ENCODE measurements at places on chromosomes 2 and 18. TPM values are rescaled to one million over a fixed set of nuclear protein-coding genes. Genes with fewer than 3 reads are reported as not detected.

GRCh38 chr2:215442401-215442787 is 6.5 kb upstream of the FN1 start:
- no peak for DNase-seq
- H3K4me1 ChIP-seq = no peaks in the 10 kb centered on the region
- H3K27ac ChIP-seq = no peak overlapping the region
- no peaks in the 10 kb centered on the region for H3K36me3 ChIP-seq
- H3K27me3 ChIP-seq = no peaks in the 10 kb centered on the region

- no peak overlapping the region for H3K4me3 ChIP-seq
- H3K27me3 ChIP-seq = no peaks in the 10 kb centered on the region
- no peaks in the 10 kb centered on the region for H3K36me3 ChIP-seq
- no peak for DNase-seq
- H3K27ac ChIP-seq = no peak overlapping the region
Measured at GRCh38 chr2:84894131-84894586, 11.3 kb upstream of the TMSB10 start.

DNA sequence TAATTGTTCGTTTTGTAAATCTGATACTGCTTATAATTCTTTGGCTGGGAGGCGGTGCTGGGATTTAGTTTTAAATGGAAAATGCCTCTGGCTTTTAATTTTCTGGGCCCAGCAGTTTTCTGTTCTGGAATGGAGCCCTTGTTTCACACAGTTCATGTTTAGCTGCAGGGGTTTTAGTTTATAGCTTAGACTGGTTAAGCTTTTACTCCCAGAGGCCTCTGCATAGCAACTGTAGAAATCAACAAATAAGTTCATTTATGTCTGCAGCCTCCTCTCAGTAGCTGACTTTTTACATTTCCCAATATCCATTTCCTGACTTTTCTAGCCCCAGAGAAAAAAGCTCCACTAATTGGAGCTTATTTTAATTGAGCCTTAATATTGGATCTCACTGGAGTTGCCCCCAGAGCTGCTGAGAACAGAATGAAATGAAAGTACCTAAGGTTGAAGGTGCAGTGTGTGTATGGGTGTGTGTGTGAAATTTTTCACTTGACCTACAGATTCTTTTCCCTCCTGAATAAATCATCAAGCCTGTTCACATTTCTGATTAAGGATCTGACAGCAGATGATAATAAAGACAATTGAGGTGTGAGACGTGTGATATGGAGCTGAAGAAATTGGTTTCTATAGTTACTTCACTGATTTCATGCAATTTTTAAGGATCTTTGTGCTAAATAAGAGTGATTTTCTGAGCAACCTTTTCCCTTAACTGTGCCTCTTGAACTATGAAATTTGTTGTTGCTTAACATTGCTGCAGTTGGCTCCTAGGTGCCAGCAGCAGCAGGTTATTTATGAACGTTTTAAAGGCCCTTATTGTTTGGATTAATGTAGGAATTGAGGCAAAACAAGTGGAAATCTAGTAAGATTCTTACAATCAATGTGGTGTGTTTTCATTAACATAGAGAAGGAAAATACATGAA is 109.6 kb downstream of the TAF4B start:
- no peak overlapping the region for H3K4me3 ChIP-seq
- no peak overlapping the region for H3K27ac ChIP-seq
- no peaks in the 10 kb centered on the region for H3K36me3 ChIP-seq
- H3K27me3 ChIP-seq = no peaks in the 10 kb centered on the region

GRCh38 chr2:105112345-105112744 is 74.5 kb downstream of the MRPS9 start:
- no peak overlapping the region for H3K4me3 ChIP-seq
- DNase-seq = no peak

GRCh38 chr18:13051159-13051558 is 60.0 kb downstream of the CEP192 start:
- H3K27ac ChIP-seq = no peak overlapping the region
- DNase-seq = no peak
- H3K36me3 ChIP-seq = peaks cover 62% of the 10 kb centered on the region
- no peak overlapping the region for H3K4me3 ChIP-seq

DNA sequence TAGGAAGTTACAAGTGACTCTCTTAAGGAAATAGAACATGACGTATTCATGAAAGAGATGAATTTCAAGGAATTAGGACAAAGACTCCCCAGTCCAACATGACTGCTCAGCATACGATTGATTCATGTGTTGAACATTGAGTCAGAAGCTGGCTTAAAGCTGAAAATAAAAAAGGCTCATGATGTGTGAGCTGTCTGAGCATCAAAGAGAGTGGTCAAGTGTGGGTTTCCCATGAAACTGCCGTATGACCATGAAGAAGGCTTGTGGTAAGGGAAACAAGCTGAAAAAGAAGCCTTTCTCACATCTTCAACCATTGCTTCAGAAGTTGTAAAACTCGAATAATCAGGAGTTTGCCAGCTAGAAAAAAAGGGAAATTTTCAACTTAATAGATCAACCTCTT is 201.9 kb upstream of the APCDD1 start:
- H3K27me3 ChIP-seq = no peaks in the 10 kb centered on the region
- H3K27ac ChIP-seq = no peak overlapping the region
- H3K4me1 ChIP-seq = peaks cover 2% of the 10 kb centered on the region
- H3K4me3 ChIP-seq = no peak overlapping the region
- DNase-seq = no peak

DNA sequence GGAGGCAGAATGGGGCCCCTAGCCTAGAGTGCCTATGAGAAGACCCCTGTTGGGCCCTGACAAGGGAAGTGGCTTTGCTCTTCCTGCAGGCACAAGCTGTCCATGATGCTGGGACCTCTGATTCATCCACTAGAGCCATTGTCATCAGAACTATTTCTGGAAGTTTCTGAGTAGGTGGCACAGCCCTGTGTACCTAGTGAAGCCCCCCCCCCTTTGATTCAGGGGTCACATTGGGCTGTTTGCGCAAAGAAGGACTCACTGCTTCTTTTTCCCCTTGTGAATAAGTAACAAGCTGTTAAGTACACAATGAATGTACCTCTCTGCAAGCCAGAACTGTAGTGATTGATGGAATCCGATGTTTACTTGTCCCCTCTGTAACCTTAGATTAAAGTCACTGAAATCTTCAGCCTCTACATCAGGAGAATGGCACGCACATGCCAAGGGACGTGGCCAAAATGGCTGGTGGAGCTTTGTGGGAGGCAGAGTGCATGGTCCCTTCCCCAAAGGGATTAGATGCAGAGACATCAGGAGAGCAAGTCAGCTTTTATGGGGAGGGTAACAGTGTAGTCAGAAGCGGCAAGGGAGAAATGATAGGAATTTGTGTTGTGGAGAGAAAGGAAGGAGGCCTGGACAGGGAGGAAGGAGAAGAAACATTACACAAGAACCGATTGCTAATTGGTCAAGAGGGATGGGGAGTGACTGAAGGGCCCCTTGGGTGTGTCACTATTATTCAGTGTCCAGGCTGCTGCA is 267.6 kb upstream of the RAB12 start:
- no peak for DNase-seq
- H3K27me3 ChIP-seq = no peaks in the 10 kb centered on the region
- no peak overlapping the region for H3K4me3 ChIP-seq
- H3K36me3 ChIP-seq = no peaks in the 10 kb centered on the region
- H3K27ac ChIP-seq = peak overlapping the region; percentile 51
- H3K4me1 ChIP-seq = peaks cover 6% of the 10 kb centered on the region

DNA sequence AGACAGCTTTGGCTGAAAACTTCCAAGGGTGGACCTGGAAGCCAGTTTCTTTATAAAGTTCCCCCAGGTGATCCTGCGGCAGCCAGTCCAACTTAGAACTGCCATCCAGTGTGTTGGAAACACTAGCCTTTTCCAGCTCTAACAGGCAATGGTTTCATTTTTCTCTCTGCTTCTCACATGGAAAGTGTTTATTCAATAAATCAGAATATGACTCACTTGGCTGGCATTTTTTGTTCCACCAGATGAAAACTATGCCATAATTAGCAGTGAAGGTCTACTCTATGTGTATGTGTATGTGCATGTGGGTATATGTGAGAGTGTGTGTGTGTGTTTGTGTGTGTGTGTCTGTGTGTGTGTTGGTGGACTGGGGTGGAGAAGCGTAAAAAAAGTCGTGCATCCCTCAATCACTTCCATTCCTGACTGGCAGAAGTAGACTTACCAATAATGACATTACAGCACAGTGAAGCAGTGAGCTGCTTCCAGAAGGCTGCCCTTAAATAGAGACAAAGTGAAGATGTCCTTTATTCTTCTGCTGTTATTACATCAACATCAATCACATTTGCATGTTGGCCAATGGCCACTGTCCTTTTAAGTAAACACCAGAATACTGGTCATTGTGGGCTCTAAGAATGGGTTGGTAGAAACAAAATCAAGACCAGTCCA is 90.9 kb upstream of the SETBP1 start:
- no peak overlapping the region for H3K27ac ChIP-seq
- H3K4me3 ChIP-seq = no peak overlapping the region
- no peaks in the 10 kb centered on the region for H3K27me3 ChIP-seq

- no peak overlapping the region for H3K27ac ChIP-seq
- no peak for DNase-seq
- peaks cover 6% of the 10 kb centered on the region for H3K27me3 ChIP-seq
- no peaks in the 10 kb centered on the region for H3K36me3 ChIP-seq
- no peak overlapping the region for H3K4me3 ChIP-seq
- H3K4me1 ChIP-seq = no peaks in the 10 kb centered on the region
Measured at GRCh38 chr2:168941297-168941696, 40.2 kb downstream of the G6PC2 start.

DNA sequence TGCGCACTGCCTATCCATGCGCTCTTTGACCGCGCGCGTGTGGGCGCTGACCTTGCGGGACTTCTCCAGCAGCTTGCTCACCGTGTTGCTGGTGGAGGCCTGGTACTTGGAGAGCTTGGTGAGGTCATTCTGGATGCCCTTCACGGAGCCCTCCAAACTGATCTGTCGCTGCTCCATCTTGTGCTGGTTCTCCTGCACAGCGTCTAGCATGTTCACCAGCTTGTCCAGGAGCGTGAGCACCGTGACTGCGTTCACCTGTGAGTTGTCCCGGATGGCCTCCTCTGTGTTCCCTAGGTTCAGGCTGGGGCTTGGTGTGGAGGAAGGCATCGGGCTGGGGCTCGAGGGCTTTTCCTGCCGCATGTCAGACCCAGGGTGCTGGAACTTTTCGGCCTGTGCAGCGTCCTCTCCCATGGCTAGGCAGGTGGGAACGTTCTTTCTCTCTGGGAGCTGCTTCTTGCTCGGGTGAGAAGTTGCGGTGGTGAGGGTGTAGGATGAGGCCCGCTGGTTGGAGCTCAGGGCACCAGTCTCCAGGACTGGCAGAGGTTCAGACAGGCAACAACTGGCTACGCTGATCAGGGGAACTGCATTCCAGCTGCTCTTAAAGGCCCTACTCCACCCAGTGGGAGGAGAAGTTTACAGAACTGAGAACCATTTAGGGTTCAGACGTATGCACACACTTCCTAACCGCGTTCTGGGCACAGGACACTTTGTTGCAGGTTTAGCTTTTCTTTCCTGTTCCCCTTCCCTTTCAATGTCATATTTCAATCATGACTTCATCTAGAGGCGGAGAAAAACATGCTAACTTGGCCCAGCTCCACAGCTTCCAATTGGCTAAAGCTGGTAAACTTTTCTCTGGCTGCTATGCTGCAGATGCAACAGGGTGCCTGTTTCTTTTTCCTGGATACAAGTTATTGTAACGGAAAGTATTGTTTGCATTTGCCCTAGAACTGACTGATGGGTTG is at the start of gene CAVIN2:
Gene CAVIN2, minus strand, starts transcription at position 574 of the 962 bp plus-strand sequence. Its CDS starts 163 bp downstream, at position 411.
- peaks cover 9% of the 10 kb centered on the region for H3K36me3 ChIP-seq
- peak within 1 kb of the TSS; percentile 63 for H3K4me3 ChIP-seq
- peaks cover 12% of the 10 kb centered on the region for H3K4me1 ChIP-seq
- H3K27me3 ChIP-seq = no peaks in the 10 kb centered on the region

DNA sequence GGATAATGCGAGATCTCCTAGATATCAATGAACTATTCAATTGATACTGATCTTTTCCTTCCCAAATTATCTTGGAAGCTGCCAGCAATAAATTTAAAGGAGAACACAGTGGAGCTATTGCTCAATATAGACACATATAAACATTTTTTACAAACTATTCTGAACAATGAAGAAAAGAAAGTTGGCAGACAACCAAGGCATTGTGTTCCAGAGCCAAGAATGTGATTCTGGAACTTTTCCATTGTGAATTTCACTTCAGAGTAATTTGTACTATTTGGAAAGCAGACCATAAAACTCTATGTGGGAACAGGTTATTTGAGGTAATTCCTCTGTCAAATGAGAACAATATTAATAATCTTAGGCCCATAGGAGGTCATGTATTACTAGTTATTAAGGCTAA is 588.2 kb downstream of the IRS1 start:
- DNase-seq = no peak
- H3K4me1 ChIP-seq = no peaks in the 10 kb centered on the region
- H3K4me3 ChIP-seq = no peak overlapping the region
- H3K27me3 ChIP-seq = no peaks in the 10 kb centered on the region

DNA sequence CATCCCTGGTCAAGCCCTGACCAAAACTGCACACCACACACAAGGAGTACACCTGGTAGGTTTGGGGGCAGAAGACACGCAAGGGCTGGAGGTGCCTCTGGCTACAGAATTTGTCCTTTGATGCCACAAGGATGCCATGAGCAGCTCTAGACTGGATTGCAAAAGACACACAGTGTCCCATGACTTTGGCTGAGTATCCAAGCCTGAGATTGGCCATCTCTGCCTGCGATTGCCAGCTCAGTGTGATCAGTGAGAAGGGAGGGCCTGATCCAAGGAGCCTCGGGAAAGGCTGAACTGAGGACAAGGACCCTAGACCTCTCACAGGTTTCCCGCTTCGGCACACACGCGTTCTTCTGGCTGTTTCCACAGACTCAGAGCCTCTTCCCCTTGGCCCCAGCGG is 60.0 kb upstream of the FOSL2 start:
- H3K27me3 ChIP-seq = no peaks in the 10 kb centered on the region
- H3K4me1 ChIP-seq = peaks cover 14% of the 10 kb centered on the region
- H3K4me3 ChIP-seq = no peak overlapping the region
- H3K36me3 ChIP-seq = no peaks in the 10 kb centered on the region
- no peak overlapping the region for H3K27ac ChIP-seq

RAB17 gene
- 50.9 TPM for total RNA-seq

ZAP70 gene
- 10.2 TPM for total RNA-seq

CFAP65 gene
- total RNA-seq = not detected

MROH2A gene
- total RNA-seq = not detected

MARCHF4 gene
- 0.09 TPM for total RNA-seq

PSMA8 gene
- not detected for total RNA-seq

UGT1A4 gene
- total RNA-seq = not detected

IL36G gene
- not detected for total RNA-seq

ORMDL1 gene
- 65.0 TPM for total RNA-seq

PDE1A gene
- 6.3 TPM for total RNA-seq

GRB14 gene
- 8.9 TPM for total RNA-seq
